ENCODE measurements at places on chromosomes 6 and 20.

DNA sequence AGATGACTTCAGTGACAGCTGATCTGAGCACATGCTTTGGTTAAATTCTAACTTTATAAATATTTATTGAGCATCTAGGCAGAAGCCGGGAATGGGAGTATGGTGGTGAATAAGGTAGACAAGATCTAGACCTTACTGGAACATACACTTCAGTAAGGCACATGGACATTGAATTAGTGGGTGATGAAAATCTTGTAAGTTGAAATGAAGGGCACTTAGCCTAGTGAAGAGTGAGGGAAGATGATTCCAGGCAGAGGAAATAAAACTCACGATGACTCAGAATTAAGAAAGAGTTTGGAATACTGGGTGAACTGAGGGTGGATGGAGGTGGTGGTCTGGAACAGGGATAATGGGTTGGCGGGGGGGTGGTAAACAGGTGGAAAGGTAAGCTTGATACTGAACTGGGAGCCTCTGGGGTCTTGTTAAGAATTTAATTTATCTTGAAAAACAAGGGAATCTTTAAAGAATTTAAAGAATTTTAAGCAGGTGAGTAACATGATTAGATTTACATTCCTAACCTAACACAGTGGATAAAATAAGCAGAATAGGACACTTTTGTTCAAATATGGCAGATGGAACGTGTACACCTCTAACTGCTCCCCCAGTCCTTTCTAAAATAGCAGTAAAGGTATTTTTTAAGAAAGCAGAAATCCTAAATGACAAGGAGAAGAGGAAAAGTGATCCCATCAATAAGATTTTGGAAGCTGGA is 75.2 kb upstream of the ARHGAP18 start:
- DNase-seq: no peak

GRCh38 chr6:163185744-163186143 is 228.8 kb upstream of the QKI start:
- no peak for DNase-seq

DNA sequence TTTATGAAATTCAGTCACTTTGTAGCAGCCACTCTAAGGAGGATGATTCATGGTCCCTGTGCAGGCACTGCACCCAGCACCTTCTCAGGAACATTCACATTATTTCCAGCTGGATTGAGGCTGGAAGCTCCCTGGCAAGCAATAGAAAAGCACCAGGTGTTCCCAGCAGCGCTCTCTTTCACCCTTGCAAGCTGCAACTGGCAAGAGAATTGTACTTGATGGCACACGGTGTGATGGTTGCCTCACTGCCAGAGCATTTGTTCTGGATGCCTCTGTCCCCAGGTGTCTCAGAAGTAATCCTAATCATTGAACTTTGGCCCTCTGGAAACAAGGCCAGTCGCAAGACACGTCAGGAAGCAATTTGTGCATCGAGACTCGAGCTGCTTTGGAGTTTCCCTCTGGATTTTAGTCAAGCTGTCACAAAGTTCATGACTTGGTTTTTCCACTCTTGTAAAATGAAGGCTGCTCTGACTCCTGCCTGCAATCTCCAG is 24.9 kb upstream of the PHACTR2 start:
- DNase-seq: no peak

GRCh38 chr20:3209257-3209945 is at the start of gene ITPA:
Gene ITPA (plus strand): TSS chr20:3209498. CDS start chr20:3209552, 54 bp downstream.
- peak; percentile 56 for DNase-seq

DNA sequence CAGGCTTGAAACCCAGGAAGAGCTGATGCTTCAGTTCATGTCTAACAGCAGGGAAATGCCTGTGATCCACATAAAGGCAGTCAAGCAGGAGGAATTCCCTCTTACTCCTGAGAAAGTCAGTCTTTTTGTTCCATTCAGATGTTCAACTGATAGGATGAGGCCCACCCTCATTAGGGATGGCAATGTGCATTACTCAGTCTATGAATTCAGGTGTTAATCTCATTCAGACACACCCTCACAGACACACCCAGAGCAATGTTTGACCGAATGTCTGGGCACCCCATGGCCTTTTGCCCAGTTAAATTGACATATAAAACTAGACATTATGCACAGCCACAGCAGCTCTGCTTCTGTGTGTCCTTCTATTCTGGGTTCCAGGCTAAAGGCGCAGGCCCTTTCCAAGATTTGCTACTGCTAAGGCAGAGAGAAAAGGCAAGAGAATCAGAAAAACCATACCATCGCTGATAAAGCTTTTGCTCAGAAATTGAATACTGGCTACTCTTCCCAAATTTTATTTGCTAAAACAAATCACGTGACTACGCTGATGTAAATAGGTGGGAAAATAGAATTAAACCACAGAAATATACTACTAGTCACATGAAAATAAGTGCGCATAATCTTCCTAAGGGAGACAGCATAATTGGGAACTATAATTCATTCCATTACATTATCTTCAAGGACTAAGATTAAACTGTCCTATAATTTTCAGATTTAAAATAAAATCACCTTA is 625.0 kb upstream of the MAN1A1 start:
- no peak for DNase-seq

DNA sequence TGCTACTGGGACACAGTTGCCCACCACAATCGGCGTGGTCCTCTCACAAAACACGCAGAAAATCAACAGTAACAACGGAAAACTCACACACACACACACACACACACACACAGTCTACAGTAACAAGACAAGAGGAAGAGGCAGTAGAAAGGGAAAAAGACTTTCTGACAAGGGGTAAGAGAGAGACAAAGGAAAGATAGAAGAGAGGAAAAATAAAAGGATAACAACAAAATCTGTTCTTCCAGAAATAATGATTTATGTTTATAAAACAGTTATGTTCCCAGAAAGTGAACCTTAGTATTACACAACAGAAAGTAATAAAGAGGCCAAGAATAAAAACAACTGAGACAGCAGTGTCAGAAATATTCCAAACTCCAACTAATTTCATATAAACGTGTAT is 2.9 kb downstream of the RANBP9 start:
- no peak for DNase-seq

DNA sequence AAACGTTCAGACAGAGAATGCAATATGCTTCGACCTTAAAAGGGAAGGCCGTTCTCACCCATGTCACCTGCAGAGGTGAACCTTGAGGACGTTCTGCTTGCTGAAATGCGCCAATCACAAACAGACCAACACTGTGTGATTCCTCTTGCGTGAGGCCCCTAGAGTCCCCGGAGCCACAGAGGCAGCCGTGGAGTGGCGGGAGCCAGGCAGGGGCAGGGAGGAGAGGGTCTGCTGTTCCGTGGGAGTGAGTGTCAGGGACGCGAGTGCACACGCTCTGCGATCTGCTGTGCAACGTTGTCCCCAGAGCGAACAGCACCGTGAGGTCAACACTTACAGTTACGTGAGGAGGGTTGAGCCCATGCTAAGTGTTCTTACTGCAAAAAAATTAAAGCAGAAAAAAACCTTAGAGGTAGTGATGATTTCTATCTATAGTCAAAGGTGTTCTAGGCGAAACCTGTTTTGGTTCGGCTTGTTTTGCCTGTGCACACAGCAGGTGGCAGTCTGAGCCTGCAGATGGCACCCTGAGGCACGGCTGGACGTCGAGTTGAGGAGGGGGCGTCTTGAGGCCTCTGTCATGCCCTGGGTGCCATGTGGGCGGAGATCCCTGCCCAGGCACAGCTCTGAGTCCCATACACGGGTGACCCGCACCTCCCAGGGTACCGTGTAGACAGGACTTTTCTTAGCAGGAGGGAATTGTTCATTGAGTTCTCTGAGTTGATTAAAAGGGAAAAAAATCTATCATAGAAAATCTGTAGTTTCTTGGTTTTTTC is 71.7 kb upstream of the FRMD1 start:
- DNase-seq: no peak

- no peak for DNase-seq
Measured at GRCh38 chr6:31543639-31544038, 1.8 kb upstream of the DDX39B start.

DNA sequence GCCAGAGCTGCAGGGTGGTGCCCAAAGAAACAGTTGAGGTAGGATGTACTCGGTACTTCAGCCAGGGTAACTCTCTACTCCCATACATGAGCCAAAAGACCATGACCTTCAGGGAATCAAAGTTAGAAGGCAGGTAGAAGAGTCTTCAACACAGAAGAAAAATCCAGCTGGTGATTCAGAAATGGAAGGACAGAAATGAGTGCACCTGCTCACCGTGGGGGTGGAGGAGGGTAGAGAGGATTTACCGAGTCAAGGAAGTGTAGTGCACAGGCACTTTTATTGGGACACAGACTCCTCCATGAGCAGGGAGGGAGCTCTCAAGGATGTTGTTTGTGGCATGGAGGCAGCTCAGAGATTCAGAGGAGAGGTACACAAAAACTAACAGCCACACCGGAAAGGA is 330.3 kb upstream of the PRDM1 start:
- DNase-seq: no peak

GRCh38 chr6:43703512-43704429 is 16.2 kb upstream of the MRPS18A start:
- no peak for DNase-seq

GRCh38 chr20:35719717-35720116 is 20.5 kb downstream of the ROMO1 start:
- DNase-seq: no peak

- no peak for DNase-seq
Measured at GRCh38 chr20:9021216-9021615, 47.7 kb upstream of the PLCB4 start.

GRCh38 chr6:138468320-138469015 is 30.8 kb downstream of the NHSL1 start:
- no peak for DNase-seq

GRCh38 chr20:13037727-13038126 is 29.0 kb downstream of the SPTLC3 start:
- no peak for DNase-seq

DNA sequence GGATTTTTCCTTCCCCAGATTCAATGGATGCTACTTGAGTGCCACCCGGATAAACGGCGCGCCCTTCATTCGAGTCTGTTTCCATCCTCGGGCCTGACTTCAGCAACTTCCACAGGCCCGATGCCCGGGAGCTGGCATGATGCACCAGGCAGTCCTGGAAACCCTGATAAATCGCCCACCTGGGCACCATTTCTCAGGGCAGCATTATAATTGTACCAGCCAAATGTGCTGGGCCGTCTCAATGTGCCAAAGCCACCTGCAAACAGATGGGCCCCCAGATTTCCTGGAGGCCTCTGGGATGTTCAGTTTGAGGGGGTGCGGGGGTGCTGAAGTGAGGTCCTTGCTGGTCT is 65.8 kb downstream of the NOL4L start:
- no peak for DNase-seq

- DNase-seq: no peak
Measured at GRCh38 chr6:33578588-33579011, 1.5 kb downstream of the BAK1 start.

DNA sequence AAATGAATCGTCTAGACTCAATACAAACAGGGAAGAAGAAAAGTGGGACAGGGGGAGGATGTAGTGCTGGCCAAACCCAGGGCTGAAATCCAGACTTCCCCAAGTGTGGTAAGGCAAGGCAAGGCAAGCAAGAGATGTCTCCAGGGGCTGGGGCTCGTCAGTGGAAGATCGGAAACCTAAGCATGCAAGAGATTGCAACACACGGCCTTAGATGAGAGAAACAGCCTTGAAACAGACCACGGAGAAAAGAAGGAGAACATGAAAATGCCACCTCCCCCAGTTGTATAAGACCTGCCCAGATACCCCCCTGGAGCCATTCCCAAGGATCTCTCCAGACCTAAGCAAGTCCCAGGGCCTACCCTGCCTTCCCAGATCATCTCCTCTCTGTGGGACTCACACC is 20.0 kb downstream of the VEGFA start:
- DNase-seq: no peak

GRCh38 chr6:20997770-20998147 is 463.5 kb downstream of the CDKAL1 start:
- DNase-seq: no peak

DNA sequence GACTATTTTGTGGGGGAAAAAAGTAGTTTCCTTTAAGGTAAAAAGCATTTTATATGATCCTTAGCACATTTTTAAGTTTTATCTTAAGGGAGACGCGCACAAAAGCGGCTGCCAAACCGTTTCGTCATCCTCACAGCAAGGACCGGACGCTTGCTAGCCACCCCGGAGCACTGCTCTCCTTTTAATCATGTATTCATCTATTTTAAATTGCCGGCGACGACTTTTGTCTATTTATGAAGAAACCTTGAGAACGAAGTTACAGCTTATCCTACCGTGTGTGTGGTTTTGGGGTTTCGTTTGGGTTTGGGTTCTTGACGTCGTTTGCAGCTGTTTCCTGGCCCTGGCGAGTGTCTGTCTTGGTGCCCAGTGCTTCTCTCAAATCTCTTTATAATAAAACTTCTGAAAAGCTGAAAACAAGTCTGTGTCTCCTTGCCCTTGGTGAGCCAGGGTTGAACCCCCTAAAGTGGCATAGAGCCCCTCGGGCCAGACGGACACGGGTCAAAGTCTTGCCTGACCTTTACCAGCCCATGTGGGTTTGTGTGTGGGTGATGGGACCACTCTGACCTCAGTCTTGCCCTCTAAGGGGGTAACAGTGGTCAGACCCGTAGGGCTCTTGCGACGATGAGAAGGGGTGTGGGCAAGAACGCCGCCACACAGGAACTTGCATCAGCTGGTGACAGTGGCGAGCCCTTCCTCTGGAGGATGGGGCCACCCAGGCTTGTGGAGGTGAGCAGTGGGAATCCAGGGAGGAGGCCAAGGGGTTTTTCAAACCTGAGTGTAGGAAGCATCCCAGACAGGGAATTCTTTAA is 117.6 kb downstream of the JPH2 start:
- no peak for DNase-seq

DNA sequence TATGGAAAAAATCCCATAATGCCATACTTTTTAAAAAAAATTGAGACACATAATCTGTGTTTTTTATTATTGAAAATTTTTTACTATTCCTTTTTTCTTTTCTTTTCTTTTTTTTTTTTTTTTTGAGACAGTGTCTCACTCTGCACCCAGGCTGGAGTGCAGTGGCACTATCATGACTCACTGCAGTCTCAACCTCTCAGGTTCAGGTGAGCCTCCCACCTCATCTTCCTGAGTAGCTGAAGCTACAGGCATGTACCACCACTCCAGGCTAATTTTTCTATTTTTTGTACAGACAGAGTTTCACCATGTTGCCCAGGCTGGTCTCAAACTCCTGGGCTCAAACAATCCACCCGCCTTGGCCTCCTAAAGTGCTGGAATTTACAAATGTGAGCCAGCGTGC is 100.4 kb downstream of the AFG1L start:
- DNase-seq: no peak

DNA sequence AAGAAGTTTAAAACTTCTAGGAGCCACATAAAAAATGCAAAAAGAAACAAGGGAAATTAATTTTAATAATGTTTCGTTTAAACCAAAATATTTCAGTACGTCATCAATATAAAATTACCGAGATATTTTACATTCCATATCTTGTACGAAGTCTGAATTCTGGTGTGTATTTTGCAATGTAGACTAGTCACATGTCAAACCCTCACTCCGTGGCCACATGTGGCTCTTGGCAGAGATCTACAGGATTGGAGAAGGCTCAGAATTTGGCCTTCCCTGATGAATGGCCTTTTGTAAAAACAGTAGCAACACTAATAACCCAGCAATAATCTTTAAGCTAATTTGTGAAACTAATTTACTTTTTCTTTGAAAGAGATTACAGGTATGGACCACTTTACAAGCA is 217.1 kb downstream of the PRL start:
- no peak for DNase-seq

All from stimulated activated CD8-positive, alpha-beta memory T cell treated with anti-CD3 and anti-CD28 coated beads, Interleukin-7, amount 100 ng/mL, for 48 hours (primary cell).